ENCODE measurements at places on chromosomes 2 and 18.
A peak's percentile ranks its signal among the peaks of the same experiment; 100 is the strongest.

DNA sequence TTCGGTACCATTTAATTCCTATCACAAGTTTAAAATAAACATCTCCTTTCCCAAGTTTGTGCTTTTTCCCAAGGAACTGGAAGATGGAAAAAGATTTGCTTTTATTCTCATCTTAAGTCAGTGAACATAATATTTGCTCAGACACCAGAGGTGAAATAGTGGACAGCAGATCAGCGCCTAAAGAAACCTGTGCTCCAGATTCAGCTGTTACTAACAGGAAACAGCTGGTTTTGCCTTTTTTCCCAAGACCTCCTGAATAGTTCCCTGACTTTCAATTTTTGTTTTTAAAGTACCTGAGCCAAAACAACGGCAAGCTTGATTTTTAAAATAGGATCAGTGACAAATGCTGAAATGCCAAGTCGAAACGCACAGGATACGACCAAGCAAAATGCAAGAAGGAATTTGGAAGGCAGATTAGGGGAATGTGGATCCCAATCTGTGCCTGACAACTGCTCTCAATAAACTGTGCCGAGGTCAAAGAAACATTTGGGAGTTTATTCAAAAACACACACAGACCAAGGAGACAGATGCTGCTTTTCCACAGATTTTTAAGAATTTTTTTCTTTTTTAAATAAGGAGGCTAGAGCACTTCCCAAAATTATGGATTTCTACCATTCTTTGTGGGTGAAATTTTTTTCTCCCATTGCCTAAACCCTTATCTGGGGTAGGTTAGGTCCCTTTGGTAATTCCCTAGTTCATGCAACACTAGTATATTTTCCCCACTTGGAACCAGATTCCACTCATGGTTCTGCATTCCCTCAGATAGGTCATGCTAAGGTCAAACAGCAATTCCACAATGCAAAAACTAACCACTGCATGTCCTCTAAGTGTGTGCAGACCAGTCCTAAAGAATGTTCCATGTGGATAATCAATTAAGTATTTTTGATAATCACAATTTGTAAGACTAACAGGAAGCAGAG lies 121.5 kb upstream of the PDE1A start:
- DNase-seq: no peak

- no peak for DNase-seq
Measured at GRCh38 chr2:66679442-66679841, 244.5 kb downstream of the MEIS1 start.

DNA sequence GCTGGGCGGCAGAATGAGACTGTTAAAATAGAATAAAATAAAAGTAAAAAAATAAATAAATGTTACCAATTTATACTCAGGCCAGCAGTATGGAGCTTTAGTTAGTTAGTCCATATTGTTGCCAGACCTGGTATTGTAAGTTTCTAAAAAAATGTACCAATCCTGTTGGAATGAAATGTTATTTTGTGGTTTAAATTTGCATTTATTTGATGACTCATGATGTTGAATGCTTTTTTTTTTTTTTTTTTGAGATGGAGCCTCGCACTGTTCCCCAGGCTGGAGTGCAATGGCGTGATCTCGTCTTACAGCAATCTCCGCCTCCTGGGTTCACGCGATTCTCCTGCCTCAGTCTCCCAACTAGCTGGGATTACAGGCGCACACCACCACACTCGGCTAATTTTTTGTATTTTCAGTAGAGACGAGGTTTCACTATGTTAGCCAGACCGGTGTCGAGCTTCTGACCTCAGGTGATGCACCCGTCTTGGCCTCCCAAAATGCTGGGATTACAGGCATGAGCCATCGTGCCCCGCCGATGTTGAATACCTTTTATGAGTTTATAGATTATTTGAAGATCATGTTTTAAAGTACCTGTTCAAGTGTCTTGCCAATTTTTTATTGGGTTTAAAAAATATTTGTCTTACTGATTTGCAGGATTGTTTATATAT lies 5.7 kb upstream of the PTPRN start:
- DNase-seq: no peak

DNA sequence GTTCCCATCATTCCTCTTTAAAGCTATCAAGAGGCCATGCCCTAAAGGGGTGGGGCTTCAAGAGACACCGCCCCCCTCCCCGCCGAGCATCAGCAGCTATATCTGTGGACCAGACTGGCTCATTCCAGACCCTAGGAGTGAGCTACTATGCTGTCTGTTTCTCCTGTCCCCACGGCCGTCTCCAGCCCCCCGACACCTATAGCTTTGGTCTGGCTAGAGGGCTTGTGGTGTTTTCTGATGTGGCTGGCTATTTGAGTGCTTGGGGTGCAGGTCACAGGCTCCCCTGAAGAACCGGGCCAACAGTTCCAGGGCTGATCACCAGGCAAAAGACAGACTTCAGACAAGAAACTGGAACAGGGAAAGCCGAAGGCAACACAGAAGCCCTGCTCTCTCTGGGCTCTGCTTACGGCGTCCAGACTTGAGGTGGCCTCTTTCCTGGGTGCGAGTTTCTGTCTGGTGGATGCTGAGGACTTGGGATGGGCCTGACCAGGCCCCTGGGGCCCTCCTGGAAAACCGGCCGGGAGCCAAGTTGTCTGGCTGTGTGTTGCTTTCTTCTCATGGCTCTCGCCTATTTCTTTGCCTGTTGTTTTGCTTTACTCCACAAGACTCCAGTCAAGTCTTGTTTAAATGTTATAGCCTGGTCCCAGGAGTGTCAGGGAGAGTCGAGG lies 83.6 kb downstream of the KLHL29 start:
- no peak for DNase-seq

DNA sequence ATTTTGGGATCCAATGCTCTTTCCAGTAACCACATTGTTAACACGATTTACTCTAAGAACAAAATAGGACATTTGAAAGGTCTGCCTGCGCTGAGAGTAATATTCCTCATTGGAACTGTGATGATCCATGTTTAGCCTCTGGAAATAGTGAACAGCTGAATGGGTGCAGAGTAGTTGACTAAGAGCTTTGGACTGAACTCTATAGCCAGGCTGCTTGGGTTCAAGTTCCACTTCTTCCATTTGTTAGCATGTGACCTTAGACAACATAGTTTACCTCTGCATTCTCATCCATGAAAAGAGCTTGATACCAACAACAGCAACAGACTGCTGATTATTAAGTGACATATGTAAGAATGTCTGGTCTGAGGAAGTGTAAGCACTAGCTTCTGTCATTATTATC lies 128.3 kb upstream of the MMADHC start:
- no peak for DNase-seq

- no peak for DNase-seq
Measured at GRCh38 chr2:237161189-237161588, 75.5 kb downstream of the COPS8 start.

GRCh38 chr2:158457826-158458616 lies 1.3 kb downstream of the PKP4 start:
- peak; percentile 67 for DNase-seq

GRCh38 chr18:9081940-9082339 lies 20.6 kb upstream of the NDUFV2 start:
- DNase-seq: no peak

- DNase-seq: no peak
Measured at GRCh38 chr2:199378948-199379650, 78.6 kb downstream of the SATB2 start.

GRCh38 chr2:223488814-223489213 lies 113.3 kb downstream of the SCG2 start:
- no peak for DNase-seq

GRCh38 chr18:12399231-12399630 lies 8.5 kb upstream of the PRELID3A start:
- no peak for DNase-seq

Data from HEK293T (cell line).